NCI-H1092 (cell line): ENCODE measurements at places on chromosomes 7 and 10.

GRCh38 chr7:78434281-78434680 is 635.7 kb downstream of the PHTF2 start:
- DNase-seq: no peak

DNA sequence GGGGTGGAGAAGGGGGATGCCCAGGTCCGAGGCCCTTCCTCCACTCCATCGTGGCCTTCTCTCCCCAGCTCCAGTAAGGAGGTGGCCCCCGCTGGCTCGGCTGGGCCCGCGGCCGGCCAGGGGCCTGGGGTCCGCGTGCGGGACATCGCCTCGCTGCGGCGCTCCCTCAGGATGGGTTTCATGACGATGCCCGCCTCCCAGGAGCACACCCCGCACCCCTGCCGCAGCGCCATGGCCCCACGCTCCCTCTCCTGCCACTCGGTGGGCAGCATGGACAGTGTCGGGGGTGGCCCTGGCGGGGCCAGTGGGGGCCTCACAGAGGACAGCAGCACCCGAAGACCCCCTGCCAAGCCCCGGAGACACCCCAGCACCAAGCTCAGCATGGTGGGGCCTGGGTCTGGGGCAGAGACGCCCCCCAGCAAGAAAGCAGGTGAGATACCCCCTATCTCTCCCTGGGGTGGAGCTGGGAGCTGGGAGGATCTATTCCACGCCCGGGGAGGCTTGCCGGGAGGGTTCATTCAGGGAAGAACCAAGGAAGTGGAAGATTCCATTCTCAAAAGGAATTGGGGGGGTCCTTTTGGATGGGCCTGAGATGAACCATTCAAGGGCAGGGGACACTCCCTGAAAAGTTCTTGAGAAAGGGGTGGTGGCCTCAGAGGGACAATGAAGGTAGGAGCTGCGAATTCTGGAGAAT is 3.2 kb downstream of the NYAP1 start:
- no peak for DNase-seq

- no peak for DNase-seq
Observed at GRCh38 chr7:251005-251404, 39.0 kb upstream of the FOXL3 start.

- no peak for DNase-seq
Observed at GRCh38 chr10:92208736-92209135, 82.1 kb downstream of the CPEB3 start.

GRCh38 chr10:3203016-3203811 is 30.6 kb upstream of the PITRM1 start:
- DNase-seq: no peak

- no peak for DNase-seq
Observed at GRCh38 chr7:122006687-122007086, 133.7 kb downstream of the PTPRZ1 start.

- no peak for DNase-seq
Observed at GRCh38 chr7:107951172-107951787, 51.7 kb downstream of the LAMB1 start.

- DNase-seq: no peak
Observed at GRCh38 chr10:3746634-3747033, 38.4 kb downstream of the KLF6 start.

DNA sequence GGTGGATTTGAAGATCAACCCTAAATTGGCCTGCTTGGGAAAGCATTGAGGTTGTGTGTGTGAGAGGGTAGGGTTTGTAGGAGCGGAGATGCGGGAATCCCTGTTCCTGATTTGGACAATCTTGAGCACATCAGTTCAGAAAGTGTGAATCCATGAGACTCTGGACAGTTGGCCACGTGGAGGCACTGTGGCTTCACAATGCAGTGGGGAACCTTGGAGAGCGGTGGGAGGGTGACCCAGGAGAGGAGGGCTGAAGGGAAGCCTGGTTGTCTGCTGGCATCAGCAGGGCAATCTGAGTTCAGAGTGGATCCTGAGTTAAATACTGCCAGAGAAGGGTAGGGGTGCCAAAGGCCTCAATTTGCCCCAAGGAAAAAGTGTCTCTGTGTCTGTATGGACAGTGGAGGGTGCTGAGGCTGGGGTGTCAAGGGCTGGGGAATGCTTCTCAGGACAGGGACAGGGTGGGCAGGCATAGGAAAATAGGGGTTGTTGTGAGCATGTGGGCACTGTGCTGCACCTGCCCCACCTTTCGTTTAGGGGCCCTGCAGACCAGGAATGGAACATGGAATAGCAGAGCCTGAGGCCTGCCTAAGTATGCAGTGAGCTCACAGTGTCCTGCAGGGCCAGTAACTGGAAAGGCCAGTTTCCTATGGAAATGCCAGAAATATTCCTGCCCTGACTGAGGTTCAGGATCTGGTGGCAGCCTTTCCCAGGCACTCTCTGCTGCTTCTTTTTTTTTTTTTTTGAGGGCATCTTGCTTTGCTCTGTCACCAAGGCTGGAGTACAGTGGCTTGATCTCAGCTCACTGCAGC is 162.9 kb upstream of the PRSS58 start:
- DNase-seq: no peak
